ENCODE measurements at places on chromosomes 4 and X.

- DNase-seq, result no peak
Observed at GRCh38 chr4:25128671-25129070, 31.6 kb downstream of the SEPSECS start.

- DNase-seq, result no peak
Observed at GRCh38 chrX:19576742-19577141, 61.4 kb upstream of the MAP3K15 start.

- DNase-seq, result no peak
Observed at GRCh38 chr4:94544811-94545210, 93.1 kb downstream of the PDLIM5 start.

GRCh38 chr4:137283737-137284136, 248.6 kb downstream of the PCDH18 start:
- no peak for DNase-seq

DNA sequence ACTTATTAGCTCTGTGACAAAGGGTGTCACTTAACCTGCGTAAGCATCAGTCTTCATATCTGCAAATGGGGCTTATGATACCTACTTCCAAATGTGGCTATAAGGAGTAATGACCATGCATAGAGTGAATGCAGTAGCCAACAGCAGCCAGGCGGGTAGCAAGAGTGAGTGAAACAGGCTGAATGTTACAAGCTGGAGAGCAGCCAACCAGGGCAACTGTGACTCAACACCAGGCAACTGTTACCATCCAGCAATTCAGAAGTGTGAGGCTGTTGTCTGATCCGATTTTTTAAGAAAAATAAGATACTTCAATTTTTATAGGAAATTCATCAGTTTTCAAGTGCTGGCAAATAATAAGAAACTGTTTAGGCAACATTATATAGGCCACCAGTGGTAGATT, 270.2 kb upstream of the TAPT1 start:
- DNase-seq, result no peak

DNA sequence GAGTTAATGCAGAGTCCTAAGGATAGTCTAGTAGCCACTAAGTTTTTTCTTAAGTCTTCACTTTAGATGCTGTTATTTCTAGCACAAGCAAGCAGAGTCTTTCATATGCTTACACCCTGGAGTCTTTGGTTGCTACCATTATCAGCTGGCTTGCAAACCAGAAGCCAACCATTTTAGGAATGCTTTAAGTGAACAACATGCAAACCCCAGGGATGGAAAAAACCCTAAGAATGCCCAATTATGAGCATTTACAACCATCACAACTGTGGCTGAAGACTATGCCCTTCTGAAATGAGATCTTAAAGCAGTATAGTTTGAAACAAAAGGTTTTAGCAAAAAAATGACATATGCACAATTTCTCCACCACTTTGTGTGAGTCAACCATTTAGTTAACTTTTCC, 6.6 kb downstream of the MID1IP1 start:
- DNase-seq, result no peak

DNA sequence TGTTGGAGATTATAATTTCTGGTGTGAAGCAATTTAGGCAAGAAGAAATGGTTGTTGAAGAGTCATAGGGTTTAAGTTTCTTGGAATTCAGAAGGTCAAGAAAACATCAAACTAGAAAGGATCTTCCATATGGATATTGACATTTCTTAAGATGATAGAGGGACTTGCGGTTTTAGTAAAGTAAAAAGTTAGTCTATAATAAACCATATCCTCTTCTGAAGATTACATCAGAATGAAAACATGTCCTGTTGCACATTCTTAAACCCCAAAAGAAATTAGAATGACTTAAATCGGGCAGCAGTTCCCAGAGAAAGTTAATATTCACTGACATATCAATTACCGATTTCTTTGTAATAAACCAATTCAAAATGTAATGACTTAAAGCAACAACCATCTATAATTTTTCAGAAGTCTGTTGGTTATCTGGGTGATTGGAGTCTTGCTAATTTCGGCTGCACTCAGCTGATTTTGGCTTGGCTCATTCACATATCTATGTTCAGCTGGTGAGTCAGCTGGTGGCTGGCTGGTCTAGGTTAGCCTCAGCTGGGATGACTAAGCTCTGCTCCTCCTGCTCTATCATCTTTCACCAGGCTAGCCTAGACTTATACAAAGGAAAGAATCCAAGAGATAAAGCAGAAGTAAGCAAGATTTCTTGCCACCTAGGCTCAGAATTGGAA, 24.4 kb upstream of the DYNLT3 start:
- no peak for DNase-seq

DNA sequence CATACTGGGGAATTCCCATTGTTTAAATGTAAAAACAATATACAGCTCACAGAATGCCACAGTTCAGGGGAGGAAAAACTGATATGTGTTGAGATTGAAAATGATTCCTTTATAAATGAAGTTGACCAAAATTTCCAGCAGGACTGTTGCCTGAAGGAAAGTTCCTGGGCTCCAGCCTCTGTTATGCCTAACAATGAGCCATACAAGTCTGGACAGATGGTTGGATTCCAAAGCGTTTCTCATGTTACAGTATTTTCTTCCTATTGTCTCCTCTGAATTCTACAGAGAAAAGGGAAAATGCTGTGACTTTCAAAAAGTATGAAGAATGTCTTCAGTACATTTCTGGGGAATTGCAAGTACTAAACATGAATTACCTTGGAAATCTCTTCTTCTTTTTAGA, 73.3 kb downstream of the ALPK1 start:
- DNase-seq, result no peak

DNA sequence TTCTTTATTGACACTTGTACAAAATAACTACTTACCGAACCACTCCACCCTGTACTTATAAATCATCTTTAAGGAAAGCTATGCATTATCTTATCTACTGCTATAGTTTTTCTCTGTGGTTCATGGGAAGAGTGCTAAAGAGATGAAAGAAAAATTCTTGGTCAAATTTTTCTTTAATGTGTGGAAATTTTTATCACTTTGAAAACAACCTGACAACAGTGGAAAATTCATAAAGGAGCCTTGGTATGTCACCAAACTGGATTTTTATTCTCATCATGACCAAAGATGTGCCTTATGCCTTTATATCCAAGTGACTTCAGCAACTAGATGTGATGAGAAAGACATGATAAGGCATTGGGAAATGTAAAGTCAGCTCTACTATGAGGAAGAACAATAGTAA, 67.2 kb upstream of the SPP1 start:
- DNase-seq, result no peak

- no peak for DNase-seq
Observed at GRCh38 chr4:125975861-125976397, 661.2 kb downstream of the FAT4 start.

DNA sequence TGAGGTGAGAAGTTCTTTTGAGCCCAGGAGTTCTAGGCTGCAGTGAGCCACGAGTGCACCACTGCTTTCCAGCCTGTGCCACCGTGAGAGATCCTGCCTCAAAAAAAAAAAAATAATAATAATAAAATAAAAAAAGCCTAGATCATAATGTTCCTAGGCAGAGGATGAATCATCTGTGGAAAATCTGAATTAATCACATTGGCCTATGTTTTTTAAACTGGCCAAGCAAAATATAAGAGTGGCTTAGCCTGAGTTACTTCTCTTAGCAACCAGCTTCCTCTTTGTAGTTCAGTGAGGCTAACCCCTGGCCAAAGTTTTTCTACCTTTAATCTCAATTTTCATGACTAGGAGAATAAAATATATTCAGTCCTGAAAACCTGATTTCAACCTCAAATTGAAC, 614.6 kb downstream of the PPP4R3C start:
- DNase-seq, result no peak

DNA sequence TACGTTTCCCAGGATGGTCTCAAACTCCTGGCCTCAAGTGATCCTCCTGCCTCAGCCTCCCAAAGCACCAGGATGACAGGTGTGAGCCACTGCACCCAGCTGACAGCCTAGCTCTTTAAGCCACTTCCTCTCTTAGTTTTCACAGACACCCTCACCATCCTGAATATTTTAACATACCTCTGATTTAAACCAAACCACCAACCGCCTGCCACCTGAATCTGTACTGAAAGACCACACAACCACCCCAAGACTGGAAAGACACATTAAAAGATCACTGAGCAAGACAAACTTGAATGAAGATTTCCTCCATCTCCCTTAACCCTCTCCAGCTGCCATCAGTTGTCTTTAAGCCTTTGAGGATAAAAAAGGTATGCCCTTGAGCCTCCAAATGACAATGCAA, 110.6 kb downstream of the SH3KBP1 start:
- DNase-seq, result no peak

GRCh38 chr4:6248394-6248793, 21.3 kb upstream of the WFS1 start:
- no peak for DNase-seq

DNA sequence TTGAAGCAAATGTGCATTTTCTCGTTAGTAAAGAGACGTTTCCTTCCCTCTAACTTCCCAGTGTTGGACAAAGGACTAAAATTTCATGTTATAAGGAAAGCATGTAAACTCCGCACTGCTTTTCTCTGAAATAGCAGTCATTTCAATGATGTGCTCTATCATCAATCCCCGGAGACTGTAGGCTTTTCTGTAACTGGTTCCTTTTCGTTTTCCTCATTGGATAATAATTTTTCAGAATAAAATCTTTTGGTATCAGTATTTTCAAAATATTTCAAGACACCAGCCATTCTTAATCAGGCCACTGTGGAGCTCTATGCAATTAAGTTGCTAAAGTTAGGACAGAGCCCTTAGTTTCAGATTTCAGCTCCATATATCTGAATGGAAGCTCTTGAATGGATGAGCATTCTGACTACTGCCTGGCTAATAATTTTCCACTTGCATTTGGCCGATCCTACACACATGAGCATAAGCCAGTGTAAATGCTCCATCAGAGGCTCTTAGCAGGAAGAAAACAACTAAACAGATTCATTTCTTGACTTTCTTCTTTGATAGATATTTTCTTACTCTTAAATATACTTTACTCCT, 157.7 kb downstream of the CHIC2 start:
- DNase-seq, result no peak

DNA sequence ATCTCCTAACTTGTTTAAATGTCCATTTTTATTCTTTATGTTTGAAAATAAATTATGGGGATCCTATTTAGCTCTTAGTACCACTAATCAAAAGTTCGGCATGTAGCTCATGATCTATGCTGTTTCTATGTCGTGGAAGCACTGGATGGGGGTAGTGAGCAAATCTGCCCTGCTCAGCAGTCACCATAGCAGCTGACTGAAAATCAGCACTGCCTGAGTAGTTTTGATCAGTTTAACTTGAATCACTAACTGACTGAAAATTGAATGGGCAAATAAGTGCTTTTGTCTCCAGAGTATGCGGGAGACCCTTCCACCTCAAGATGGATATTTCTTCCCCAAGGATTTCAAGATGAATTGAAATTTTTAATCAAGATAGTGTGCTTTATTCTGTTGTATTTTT, 27.6 kb downstream of the NUDT6 start:
- no peak for DNase-seq

DNA sequence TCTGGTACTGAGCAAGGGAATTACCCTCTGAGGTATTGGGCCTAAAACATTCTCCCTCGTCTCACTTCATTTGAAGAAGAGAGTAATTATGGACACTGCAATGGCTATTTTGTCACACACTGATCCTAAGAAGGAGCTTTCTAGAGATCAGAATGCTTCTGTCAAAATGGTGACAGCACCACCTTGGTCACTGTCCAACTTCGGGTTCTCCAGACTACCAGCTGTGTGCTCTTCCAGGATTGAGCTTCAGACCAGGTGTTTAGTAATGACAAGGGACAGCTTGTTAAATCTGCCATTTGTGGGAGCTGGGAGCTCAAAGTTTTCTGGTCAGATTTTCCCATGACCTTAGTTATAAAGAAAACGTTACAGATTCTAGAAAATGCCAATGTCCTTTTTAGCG, 105.4 kb downstream of the POLA1 start:
- DNase-seq, result no peak

GRCh38 chr4:126686491-126686890, 946.3 kb upstream of the INTU start:
- no peak for DNase-seq

DNA sequence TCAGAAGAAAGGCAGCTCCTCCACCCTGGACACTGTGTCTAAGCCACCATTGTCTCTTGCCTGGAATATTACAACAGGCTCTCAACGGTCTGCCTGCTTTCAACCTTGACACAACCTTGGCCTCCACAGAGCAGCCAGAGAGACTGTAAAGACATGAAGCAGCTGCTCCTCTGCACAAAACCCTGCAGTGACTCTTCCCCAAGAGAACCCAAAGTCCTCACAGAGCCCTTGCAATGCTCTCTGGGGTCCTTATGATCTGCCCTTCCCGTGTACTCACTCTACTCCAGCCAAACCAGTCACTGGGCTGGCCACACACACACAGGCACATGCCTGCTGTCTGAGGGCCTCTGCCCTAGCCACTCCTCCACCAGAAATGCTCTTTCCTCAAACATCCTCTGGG, 75.9 kb upstream of the CPEB2 start:
- DNase-seq, result no peak

DNA sequence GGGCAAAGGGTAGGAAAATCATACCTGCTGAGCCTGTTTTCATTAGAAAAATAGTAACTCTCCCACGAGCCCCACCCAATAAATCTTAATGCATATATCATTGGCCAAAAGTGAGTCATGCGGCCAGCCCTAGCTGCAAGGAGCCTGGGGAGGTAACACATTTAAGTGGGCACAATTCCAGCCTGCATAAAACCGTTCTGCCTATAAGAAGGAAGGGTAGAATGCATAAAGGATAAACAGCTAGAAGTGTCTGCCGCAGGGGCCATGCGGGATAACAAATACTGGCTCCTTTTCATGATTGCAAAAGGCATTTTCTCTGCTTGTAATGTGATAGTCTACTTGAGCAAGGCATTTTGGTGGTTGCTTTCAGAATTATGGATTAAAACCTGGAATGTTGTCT, 37.1 kb downstream of the EFHC2 start:
- DNase-seq, result no peak

GRCh38 chr4:7845493-7846128, 94.0 kb downstream of the AFAP1 start:
- DNase-seq, result no peak

- DNase-seq, result no peak
Observed at GRCh38 chrX:103329991-103330390, at the start of gene TCEAL7. TCEAL7 (plus strand) TSS chrX:103330239; CDS start chrX:103331404, 1,165 bp downstream.

GRCh38 chr4:3220476-3221183, 28.3 kb upstream of the MSANTD1 start:
- no peak for DNase-seq

DNA sequence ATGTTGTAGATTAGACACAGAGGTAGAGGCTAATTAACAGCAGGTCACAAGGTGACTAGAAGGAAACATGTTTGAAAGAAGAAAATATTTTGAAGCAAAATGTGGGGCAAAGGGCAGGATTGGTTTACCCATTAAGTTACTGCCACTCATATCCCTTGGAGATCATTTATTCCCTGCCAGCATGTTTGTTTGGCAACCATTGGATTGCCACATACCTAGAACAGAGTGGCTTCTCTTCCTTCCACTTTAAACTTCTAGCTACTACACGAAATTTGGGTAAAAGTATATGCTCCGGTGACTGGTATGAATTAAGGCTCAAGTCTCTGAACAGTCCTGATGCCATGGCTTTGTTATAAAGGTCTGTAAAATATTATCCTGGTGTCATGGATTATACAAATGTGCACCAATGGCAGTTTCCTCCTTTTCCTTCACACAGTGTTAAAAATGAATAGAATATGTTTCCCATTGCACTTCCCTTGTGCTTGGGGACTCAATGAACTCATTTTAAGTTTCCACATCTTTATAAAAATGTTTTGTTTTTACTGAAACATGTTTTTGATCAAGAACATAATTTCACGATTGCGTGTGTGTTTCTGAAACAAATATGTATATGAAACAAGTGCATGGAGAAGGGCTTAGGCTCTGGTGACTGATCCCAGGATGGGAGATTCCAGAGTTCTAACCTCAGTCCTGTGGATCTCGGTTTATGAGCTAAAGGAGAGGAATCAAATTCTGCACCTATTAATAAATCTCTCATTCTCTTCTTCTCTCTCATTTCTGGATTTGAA, 12.3 kb downstream of the BMP3 start:
- DNase-seq, result no peak
